ENCODE measurements at places on chromosomes 12 and 14.

DNA sequence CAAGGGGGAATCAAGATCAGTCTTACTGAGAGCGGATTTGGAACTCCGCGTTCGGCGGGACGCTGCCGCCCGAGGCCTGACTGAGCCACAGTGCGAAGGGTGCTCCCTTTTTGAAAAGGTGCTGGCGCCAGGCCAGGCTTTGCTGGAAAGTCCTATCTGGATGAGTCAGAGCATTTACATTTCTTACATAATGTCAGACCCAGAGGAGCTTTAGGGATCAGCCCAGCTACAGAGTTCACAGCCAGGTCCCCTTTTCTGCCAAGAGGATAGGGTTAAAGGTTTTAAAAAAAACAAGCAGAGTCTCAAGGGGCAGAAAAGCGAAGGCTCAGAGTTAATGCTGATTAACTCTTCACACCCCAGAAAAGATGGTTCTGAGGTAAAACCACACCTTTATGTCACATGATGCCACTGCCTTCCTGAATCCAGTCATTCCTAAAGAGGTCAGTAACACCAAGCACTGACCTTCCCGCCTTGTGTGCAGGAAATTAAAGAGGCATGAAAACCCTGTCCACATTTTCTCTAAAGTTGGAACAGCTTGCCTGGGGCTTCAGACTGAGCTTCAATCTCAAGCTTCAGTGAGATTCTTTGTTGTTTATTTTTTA lies 11.7 kb upstream of the FBXL14 start:
- DNase-seq, result peak; percentile 77

- no peak for DNase-seq
Observed at GRCh38 chr12:114405519-114406271, at the start of gene TBX5. TBX5 (minus strand) TSS chr12:114406144; CDS start chr12:114403898, 2,246 bp downstream.

GRCh38 chr14:23899788-23900187 lies 53.8 kb upstream of the DHRS4 start:
- no peak for DNase-seq

GRCh38 chr12:100862676-100863075 lies 68.1 kb downstream of the ANO4 start:
- no peak for DNase-seq

- DNase-seq, result no peak
Observed at GRCh38 chr14:75554482-75554881, 23.9 kb upstream of the FLVCR2 start.

- no peak for DNase-seq
Observed at GRCh38 chr12:65608319-65608916, 215.9 kb upstream of the HMGA2 start.

DNA sequence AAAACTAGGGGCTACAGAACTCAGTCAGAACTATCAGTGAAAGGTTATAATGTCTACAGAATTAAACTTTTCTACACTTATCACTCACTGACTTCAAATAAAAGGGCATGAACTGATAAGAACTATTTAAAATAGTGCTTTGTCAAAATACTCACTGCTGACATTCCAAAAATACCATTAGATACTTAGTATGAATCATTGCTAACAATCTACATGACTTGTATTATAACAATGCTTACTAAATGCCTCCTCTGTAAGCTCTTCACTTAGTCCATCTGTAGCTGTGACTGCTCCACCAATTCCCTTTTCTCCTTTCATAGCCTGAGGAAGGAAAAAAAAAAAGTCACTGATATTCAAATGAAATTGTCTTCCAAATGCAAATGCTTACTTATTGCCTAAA lies 17.0 kb downstream of the NFYB start:
- DNase-seq, result no peak

- peak; percentile 1 for DNase-seq
Observed at GRCh38 chr14:76833011-76833410, 6.8 kb downstream of the LRRC74A start.

DNA sequence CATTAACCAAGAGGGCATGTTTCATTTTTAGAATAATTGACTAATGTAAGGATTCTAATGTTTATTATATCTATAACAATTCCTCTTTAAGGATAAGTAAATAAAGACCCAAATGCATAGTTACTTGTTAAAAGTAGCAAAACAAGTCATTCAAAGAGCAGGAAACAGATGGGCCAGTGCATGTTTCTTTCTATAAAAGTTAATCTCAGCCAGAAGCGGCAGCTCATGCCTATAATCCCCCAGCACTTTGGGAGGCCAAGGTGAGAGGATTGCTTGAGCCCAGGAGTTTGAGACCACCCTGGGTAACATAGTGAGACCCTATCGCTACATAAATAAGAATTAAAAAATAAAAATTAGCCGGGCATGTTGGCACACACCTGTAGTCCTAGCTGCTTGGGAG lies 391.0 kb upstream of the RGS6 start:
- DNase-seq, result no peak

All from HL-60 (cell line).